Stimulated activated CD4-positive, alpha-beta T cell treated with anti-CD3 and anti-CD28 coated beads, Interleukin-4, amount 100 ng/mL, for 24 hours (primary cell): ENCODE measurements at places on chromosomes 6 and 20.

GRCh38 chr20:51945881-51946280 is 143.6 kb upstream of the SALL4 start:
- no peak for DNase-seq

- no peak for DNase-seq
Measured at GRCh38 chr20:62220666-62221568, 839 bp upstream of the HRH3 start.

- no peak for DNase-seq
Measured at GRCh38 chr20:1622450-1622849, 2.6 kb upstream of the SIRPB1 start.

GRCh38 chr6:66264376-66264775 is 557.4 kb upstream of the EYS start:
- DNase-seq: no peak

DNA sequence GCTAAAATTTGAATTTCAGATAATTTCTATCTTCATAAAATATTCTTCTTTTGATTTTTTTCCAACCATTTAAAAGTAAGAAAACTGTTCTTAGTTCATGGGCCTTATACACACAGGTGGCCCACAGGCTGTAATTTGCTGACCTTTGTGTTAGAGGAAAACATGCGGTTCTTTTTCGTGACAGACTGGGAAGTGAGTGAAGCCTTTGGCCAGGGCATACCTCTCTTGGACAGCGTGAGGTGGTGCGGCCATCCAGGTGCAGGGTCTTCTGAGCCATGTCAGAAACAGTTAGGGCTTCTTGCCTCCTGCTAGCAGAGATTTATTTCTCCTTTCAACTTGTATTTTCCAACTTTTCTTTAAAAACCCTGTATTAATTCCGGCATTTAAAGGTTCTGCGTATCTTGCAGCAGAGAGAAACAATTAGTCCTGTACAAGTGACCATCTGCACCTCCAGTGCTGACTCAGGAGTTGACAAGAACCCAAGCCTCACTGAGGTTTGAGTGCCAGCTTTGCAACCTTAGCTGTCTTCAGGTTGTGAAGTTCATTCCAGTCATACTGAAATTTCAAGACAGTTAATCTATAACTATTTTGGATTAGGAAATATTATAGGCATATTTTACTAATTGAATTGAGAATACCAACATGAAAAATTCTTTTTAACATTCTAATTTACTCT is 177.8 kb downstream of the LY86 start:
- DNase-seq: no peak

DNA sequence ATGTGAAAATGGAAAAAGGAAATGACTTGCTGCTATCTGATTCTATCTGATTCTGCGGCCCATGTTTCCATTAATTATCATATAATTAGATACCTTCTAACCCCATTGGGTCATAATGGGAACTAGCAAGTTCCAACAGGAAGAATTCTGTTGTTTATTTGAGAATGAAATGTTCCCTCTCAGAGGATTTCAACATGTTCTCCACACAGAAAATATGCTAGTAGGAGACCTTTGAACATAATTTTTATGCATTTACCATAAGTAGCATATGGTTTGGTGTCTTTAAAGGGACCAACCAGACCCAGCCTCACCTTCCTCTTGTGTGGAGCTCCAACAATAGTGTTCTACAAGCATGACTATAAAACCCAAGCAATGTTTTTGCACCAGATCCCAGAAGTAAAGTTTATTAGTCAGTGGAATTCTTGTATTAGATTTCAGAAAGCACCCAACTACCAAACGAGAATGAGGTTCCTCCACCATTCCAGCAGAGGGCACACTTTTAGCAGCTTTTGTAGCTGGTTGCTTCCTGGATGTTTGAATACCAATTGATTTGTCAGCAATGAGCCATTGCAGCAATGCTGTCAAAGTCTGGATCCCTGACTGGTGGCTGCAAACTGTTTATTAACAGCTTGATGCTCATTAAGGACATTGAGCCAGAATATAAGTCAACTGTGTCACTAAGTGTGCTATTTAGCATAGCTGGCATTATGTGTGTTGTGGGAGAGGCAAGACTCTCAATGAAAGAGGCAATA is 143.6 kb upstream of the GJE1 start:
- DNase-seq: peak; percentile 38

DNA sequence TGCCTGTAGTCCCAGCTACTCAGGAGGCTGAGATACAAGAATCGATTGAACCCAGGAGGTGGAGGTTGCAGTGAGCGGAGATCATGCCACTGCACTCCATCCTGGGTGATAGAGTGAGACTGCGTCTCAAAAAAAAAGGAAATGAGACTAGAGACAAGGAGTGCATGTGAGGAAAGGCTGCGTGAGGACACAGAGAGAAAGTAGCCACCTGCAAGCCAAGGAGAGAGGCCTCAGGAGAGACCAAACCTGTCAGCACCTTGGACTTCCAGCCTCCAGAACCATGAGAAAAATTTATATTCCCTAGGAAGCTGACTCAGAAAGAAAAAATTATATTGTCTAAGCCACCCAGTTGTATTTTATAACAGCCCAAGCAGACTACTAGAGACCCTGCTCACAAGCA is 7.4 kb upstream of the BEND3 start:
- no peak for DNase-seq
